ENCODE measurements at places on chromosomes 4 and X.

GRCh38 chr4:5027346-5027745 lies 8.1 kb upstream of the CYTL1 start:
- no peak for DNase-seq

DNA sequence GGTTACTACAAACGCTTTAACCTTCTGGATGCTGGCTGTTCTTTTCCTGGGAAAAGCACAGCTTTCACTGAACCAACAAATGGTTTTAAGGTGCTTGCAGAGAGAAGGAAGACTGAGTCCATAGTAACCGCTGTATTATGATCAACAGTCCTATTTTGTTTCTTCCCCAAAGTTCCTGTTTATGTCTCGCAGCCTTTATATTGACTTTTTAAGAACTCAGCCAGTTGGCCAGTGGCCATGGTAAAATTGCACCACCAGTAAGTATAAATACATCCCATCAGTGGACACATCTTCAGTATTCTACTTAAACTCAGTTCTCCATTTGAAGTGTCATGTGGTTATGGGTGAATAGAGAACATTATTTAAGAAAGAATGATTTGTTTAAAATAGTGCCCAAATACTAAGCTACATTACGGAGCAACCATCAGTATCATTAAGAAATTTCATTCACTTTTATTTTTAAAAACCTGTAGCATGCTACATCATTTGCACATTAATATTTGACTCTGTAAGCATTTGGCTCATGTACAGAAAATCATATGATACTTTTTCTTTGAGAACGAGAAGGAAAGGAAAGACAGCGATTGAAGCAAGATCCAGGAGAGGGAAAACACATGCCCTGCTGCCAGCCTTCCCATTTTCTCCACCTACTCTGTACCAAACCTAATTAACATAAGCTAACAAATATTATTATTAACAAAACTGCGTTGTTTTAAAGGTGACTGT lies 287.0 kb downstream of the ARHGAP24 start:
- no peak for DNase-seq

DNA sequence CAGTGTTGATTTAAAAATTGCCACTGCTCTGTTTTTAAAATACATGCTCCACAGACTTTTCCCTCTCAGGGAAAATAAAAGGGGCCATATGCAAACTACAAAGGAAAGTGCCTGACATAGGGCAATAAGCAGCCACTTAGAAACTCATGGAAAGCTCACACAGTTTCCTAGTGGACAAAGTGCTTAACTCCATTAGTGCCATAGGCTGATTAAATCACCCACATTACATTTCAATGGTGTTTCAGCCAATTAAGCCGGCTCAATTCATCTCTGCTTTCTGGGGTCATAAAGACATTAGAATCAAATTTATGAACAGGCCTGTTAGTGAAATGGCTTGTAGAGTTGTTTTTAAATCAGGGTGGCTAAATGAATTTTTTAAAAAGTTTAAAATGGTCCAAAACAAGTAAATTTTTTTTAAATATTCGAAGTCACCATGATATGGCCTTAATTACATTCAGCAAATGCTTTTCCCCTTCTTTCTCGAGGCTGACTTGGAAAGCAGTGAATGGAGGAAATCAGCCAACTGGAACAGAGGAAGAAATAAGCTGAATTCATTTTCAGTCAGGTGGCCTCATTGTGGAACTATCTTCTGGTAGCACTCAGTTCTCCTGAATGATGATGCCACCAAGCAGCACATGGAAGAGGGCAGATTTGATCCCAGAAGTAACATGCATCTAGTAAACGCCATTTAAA lies 2305.1 kb upstream of the AGA start:
- no peak for DNase-seq

GRCh38 chrX:13077168-13077567 lies 32.7 kb upstream of the FAM9C start:
- no peak for DNase-seq

DNA sequence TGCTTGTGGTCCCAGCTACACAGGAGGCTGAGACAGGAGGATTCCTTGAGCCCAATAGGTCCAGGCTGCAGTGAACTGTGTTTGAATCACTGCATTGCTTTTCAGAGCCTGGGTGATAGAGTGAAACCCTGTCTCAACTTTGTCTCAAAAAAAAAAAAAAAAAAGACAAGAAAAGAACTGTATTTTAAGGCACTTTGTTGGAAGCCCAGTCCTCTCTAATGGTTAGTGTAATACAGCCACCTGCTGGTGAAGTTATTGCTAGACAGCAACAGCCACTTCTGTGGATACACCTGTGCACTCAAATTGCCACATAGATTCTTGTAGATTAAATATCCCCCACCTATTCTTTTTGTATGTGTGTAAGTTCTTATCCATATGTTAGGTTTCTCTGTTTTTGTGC lies 10.1 kb upstream of the FGG start:
- peak; percentile 43 for DNase-seq

DNA sequence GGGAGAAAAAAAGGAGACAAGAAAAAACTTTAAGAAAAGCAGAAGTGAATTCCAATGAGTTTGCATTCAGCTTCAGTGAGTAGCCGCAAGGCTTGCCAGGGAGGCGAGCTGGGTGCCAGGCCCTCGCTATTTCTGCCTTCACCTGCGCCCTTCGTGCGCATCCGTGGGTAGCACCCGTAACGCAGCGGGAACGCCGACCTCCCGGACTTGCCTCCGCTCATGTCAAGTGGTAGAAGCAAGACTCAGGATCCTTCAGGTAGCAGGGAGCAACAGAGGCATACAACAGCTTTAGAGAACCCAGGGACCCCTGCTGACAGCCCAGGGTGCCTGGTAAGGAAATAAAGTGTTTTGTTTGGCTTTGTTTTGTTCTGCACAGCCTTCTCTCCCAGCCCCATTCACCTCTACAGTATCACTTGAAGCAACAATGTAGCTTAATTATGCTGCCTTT lies 140.0 kb upstream of the BCOR start:
- peak; percentile 69 for DNase-seq

DNA sequence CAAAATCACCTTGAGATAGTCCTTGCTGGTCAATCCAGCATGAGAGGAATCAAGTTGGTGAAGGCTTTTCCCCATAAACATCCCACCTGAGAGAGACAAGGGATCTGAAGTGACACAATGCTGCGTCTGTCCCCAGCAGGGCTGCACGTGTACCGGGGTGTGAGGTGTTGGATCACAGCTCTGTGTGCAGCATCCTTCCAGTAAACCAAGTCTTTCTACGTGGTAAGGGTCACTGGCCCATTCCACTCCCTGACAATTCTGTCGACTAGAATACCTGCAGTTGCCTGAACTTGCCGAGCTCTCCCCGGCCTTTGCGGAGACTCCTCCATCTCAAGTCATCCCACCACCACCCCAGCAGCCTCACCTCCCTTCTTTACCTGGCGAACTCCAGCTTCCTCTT lies 14.8 kb downstream of the HELT start:
- DNase-seq, result no peak

- no peak for DNase-seq
Measured at GRCh38 chr4:180240670-180241069, 2002.5 kb upstream of the TENM3 start.

GRCh38 chrX:9612146-9612505 lies 147.3 kb downstream of the TBL1X start:
- DNase-seq, result no peak

GRCh38 chrX:131837325-131837724 lies 185.8 kb upstream of the STK26 start:
- DNase-seq, result no peak

DNA sequence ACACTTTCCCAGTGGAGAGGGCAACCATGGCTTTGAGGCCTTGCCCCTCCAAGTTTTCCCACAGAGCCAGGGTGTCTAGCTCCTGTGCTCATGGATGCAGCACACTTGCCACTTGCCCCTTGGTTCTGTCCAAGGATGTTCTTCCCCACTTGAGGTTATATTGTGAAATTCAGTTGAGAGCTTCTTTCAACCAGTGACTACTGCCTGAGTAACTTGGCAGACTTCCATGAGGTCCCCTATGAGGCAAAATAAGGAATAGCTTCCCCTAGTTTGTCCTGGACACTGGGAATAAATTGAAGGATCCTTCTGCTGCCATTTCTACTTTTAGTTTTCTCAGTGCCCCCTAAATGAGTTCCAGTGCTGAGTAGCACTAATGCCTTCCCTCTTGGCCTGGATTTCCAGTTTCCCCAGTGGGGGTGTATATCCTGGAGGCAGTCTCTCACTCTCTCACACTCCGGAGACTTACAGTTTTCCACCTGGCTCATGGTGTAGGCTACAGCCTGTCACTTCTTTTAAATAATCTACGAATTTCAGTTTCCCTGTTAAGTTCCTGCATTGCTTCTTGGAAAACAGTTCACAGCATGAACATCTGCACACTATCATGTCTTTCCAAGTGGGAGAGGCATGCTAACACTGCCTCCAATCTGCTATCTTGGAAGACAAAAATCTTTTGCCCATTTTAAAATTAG lies 36.4 kb upstream of the ADH4 start:
- no peak for DNase-seq

GRCh38 chrX:6169407-6169806 lies 59.3 kb downstream of the NLGN4X start:
- DNase-seq, result no peak

- DNase-seq, result no peak
Measured at GRCh38 chr4:67873116-67873515, 10.7 kb downstream of the TMPRSS11D start.

- no peak for DNase-seq
Measured at GRCh38 chr4:69793732-69794131, 33.3 kb upstream of the SULT1B1 start.

- no peak for DNase-seq
Measured at GRCh38 chr4:66606215-66606614, 935.9 kb upstream of the EPHA5 start.

GRCh38 chr4:170425521-170426143 lies 335.9 kb upstream of the AADAT start:
- no peak for DNase-seq

DNA sequence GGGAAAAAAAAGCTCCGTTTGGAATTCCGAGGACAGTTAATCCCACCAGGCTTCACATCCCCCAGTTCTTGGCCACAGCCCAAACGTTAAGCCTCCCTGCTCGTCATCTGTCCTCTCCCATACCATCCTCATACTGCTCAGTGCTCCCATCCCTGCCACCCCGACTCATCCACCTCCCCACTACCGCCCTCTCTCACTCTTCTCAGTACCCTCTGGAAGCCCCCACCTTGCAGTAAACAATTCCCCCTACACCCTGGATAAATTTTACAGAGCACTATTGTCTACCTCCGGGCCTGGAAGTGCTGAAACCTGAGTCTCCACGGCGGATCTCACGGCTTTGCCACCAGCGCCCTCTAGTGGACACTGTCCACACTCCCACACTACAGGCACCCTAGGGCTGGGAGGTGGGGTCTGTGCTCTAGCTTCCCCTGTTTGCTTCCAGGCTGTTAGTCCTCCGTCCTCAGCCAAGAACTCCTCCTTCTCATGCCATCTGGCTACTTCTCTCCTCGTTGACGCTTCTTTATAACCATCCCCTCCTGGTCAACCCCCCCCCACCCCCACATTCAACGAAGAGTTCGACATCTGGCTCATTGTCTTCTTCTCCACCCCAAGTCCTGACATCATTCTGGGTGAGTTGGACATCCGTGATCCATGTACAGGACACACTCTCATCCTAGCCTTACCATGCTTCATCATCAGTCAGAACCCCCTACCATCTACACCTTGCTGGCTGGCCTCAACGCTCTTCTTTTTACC lies 54.5 kb downstream of the RTL9 start:
- DNase-seq, result peak; percentile 82

DNA sequence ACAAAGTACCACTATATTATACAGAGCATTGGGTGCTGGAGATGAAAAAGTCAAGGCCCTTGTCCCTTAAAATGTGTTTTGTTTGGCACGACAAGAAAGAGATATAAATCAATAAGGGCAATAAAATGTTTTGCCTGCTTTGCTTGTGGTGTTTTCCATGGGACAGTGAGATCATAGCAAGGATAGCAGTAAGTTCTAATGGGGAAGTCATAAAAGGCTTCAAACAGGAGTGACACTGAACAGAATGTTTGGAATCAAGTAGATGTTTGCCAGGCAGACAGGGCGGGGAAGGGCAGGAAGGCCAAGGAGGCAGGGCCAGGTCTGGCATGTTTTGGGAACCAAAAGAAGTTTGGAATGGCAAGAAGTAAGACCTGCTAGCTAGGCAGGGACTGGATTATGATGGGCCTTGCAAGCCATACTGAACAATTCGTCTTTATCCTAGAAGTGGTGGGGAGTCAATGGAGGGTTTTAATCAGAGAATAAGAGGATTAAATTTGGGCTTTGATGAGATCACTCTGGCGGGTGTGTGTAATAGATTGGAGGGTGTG lies 16.4 kb downstream of the FGF2 start:
- no peak for DNase-seq

- DNase-seq, result peak; percentile 9
Measured at GRCh38 chrX:131985526-131986049, 37.5 kb upstream of the STK26 start.

DNA sequence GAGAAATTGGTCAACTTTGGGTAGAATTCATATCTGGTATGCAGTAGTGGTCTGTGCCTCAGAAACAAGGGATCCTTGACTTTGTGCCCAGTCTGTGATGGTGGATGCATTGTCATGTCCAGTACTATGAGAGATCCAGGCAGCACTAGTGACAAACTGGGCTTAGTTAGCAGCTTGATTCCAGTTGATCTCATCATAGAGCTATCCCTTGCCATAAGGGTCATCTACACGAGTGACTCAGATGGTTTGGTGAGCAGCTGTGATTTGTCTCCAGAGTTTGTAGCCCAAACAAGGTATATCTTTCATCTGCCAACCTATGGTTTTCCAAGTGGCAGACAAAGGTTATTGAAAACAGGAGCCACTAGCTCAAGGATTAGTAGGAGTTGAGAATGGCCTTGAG lies 298.8 kb downstream of the GBA3 start:
- DNase-seq, result no peak

DNA sequence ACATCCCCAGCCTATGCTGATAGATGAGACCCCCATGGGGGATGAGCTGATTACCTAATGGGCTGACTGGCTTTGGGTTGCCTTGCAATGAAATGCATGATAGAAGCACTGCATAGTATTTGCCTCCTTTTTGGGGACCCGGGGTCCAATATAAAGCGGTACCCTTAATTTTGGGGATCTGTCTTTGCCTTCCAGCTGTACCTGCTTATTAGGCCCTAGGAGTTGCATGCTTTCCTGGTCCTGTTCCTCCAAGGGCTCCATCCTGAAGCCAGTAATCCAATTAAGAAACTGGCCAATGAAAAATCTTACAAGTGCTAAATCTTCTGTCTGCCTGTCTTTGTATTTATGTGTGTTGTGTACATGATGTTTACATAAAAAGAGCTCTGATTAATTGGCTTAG lies 791.6 kb downstream of the TRIML1 start:
- DNase-seq, result no peak

GRCh38 chr4:77360451-77360850 lies 203.4 kb downstream of the CCNG2 start:
- DNase-seq, result no peak

- no peak for DNase-seq
Measured at GRCh38 chr4:79217025-79217424, 108.8 kb downstream of the NAA11 start.

GRCh38 chr4:105991726-105992125 lies 96.5 kb downstream of the NPNT start:
- DNase-seq, result no peak
